Gastroesophageal sphincter (tissue), 4 donors: ENCODE measurements at places on chromosomes 11 and 22.

GRCh38 chr11:97451441-97451840 is 1061.6 kb downstream of the JRKL start:
- ATAC-seq, result no peak

DNA sequence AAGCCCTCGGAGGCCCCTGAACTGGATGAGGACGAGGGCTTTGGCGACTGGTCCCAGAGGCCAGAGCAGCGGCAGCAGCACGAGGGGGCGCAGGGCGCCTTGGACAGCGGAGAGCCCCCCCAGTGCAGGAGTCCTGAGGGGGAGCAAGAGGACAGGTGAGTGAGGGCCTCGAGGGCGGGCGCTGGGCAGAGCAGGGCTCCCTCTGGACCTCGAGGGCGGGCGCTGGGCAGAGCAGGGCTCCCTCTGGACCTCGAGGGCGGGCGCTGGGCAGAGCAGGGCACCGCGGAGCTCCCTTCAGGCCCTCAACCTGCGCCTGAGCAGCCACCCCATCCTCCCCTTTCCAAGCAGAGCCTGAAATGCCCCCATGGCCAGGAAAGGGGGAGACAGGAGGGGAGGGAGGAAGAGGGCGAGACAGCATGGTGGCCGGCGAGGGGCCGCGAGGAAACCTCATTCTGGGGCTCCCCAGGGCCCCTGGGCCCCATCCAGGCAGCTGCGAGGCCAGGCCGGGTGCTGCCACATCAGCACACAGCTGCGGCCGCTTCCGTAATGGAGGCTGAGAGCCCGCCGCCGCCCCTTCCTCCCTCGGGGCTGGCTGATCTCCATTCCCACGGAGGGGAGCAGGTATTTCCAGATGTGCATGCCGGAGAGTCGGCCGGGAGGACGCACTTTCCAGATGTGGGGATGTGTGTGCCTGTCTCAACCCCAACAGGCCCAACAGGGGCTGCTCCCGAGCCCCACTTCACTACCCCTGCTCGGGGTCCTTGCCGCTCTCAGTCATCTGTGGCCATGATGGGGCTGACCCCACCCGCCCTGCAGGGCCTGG is 10.0 kb downstream of the PRR33 start:
- peak; percentile 20 for ATAC-seq

DNA sequence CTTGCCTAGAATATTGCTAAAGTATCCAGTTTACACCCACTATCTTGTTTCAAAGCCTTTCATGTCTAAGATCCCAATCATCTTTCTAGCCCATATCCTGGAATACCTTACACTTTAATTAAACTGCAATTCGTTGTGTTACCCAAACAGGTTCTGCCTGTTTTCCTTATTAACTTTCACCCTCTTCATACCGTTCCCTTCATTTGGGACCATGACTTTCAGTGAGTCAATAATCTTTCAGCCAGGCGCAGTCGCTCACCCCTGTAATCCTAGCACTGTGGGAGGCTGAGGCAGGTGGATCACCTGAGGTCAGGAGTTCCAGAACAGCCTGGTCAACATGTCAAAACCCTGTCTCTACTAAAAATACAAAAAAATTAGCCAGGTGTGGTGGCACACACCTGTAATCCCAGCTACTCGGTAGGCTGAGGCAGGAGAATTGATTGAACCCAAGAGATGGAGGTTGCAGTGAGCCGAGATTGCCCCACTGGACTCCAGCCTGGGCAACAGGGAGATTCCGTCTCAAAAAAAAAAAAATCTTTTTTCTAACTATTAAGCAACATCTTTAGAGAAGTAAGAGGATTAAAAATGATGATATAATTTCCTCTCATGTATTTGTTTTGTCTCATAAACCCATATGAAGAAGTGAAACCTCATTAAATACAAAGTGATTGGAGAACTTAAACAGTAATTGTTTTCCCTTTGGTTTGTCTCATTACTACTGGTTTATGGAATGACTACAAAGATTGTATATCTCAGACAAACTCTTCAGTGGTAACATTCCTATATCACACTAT is 20.7 kb downstream of the DMC1 start:
- ATAC-seq, result no peak

GRCh38 chr11:72947229-72947628 is 133.0 kb downstream of the ATG16L2 start:
- ATAC-seq, result no peak

DNA sequence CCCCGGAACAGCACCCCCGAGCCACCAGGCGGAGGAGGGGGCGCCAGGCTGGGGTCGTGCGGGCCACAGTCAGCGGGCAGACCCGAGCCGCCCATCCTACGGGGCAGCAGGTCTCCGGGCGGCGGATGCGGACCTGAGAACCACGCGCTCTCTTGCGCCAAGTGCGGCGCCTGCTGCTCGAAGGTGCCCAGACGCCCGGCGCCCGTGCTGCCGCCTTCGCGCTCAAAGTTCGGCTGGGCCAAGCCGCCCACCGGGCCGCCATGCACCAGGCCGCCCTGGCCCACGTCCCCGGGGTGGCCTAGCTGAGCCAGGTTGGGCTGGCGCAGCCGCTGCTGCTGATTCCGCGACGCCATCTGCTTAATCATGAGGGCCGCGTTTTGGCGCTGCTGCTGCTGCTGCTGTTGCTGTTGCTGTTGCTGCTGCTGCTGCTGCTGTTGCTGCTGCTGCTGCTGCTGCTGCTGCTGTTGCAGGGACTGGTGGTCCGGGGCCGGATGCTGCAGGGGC is 3.0 kb downstream of the MN1 start:
- no peak for ATAC-seq

DNA sequence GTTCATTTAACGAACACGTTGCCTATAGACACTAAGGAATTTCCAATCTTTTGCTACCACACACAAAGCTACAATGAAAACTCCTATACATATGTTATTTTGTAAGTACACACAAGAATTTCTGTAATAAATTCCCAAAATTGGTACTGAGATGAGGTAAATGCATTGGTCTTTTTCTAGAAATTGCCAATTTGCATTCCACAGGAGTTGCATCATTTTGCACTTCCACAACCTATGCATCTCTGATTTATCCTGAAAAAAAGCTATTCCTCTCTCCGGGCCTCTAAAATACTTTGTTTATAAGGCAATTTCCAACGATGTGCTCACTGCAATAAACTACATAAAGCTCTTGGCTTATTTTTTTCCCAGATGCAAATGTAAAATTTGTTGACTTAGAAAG is 24.9 kb downstream of the IMMP1L start:
- ATAC-seq, result no peak

- no peak for ATAC-seq
Observed at GRCh38 chr11:120302001-120302805, 22.9 kb upstream of the TLCD5 start.

GRCh38 chr11:20458905-20459632 is 71.6 kb downstream of the PRMT3 start:
- ATAC-seq, result no peak

DNA sequence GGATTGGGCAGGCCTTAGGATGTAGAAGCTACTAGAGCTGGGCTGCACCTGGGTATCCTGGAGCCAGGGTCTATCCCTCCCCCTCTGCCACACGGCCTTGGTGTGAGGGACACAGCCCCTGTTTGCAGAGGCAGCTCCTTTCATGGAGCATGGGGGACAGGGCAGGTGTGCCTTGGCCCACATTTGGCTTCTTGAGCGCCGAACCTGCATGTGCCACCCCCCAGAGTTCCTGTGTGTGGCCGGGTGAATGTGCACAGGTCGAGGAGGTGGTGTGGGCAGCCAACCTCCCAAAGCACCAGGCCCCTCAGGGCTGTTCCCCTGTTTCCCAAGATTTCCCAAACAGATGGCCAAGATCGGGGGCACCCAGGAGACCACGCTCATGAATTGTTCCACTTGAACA is 7.9 kb upstream of the KCNQ1OT1 start:
- no peak for ATAC-seq

- ATAC-seq, result no peak
Observed at GRCh38 chr11:111665777-111666176, 63.5 kb downstream of the SIK2 start.
